ENCODE measurements at places on chromosomes 12 and 14.

- no peak for DNase-seq
These were observed 25.6 kb downstream of the IRF2BPL start for GRCh38 chr14:77002889-77003288.

DNA sequence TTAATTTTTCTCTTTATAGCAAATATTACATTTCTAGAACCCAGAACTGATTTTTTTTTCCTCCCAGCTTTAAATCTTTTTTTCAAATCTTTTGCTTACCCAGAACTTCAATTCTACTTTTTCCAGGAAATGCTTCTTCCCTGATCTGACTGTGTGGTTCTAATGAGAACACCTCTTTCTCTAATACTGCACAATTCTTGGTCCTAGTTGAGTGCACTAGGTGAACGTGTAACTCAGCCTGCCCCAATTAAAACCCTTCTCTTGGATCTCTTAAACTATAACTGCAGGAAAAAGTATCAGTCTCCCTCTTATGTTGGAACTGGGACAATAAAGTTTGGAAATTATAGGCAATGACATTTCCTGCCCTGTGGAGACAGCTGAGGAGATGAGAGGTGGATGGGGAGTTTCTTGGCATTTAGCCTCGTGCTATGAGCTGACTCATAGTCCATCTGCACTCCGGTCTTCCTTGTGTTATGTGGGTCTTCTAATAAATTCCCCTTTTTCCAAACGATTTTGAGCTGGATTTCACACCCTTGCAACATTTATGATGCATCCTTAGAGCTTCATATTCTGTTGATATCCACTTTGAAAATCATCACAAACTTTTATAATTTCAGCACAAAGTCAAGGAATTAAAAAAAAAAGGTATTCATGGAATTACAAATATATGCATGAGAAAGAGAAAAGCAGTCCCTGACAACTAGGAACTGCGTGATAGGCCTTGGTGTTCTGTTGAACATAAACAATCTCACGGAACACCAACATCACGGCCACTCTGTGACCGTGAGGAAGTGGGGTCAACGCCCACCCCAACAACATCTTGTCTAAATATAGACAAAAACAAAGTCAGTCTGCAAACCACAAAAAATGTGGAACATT lies 52.4 kb downstream of the BRMS1L start:
- no peak for DNase-seq

GRCh38 chr12:94872007-94872653 lies 131.4 kb downstream of the NDUFA12 start:
- DNase-seq, result no peak

- DNase-seq, result no peak
These were observed 118.3 kb upstream of the TMTC1 start for GRCh38 chr12:29902043-29902442.

- DNase-seq, result no peak
These were observed 80.6 kb downstream of the PIWIL1 start for GRCh38 chr12:130418251-130418650.

GRCh38 chr12:49198431-49199155 lies 9.7 kb upstream of the TUBA1A start:
- DNase-seq, result no peak
